ENCODE measurements at places on chromosomes 7 and 10.

DNA sequence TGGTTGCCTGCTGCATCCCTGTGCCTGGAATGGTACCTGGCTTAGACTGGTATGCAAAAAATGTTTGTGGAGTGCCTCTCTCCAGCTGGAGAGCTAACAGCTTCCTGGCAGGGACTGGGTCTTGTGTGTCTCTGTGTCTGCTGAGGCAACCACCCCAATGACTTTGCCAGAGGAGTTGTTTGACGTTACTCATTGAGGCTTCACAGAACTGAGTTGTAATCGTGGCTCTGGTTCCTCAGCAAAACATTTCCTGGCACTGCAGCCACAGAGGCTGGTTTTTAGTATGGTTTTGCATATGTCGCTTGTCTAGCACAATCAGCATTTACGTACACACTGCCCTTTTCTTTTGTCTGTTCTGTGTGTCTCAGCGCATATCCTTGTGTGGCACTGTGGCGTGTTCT lies 7.5 kb downstream of the ZNF282 start:
- no peak for DNase-seq

DNA sequence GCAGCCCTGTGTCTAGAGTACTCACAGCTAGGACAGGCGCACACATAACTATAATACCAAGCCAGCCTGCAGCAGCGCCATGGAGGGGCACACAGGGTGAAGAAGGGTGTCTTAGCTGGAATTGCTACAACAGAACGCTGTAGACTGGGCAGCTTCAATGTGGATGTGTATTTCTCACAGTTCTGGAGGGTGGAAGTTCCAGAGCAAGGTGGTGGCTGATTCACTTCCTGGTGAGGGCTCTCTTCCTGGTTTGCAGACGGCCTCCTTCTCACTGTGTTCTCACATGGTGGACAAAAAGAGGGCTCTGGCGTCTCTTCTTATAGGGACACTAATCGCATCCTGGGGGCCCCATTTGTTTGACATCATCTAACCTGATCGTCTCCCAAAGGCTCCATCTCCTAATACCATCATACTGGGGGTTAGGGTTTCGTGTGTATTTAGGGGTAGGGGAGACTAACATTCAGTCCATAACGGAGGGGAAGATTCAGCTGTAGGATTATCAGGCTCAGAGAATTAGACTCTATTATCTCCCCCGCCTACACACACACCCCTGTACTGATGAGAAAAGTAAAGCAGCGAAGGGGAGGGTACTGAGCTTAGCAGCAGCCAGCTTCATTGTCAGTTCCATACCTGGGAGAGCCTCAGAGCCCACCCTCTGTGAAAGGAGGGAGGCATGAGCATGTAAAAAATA lies 289.1 kb downstream of the CCDC3 start:
- no peak for DNase-seq

- no peak for DNase-seq
These were observed 38.5 kb upstream of the SPOCK2 start for GRCh38 chr10:72126872-72127232.

GRCh38 chr7:155918720-155919390 lies 106.6 kb upstream of the SHH start:
- no peak for DNase-seq

DNA sequence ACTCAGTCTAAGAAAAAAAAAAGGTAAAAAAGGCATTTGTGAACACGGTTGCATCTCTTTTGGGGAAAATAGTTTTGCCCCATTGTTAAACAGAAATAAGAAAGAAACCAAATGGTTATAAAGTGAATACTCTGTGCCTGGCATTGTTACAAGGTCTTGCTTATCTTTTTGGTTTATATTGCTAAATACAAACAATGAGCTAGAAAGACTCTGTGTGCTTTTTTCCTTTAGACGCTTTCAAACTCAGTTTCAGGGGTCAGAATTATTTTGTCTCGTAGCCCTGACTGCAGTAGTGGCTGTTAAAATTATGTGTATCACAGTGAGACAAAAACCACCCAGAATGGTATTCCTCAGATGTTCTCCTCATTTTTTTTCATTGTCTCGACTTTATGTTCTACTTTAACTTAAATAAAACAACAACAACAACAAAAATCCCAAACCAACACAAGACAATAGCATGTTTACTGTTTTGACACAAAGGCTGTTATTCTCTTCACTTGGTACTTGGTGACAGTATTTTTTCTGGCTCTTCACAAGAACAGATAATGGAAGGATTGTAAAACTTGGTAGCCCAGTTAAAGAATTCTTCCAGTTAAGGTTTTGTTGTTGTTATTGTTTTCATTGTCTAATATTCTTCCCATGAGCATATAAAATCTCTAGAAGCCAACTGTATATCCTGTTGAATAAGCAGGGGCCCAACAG lies 190.1 kb downstream of the PLXDC2 start:
- DNase-seq, result no peak

DNA sequence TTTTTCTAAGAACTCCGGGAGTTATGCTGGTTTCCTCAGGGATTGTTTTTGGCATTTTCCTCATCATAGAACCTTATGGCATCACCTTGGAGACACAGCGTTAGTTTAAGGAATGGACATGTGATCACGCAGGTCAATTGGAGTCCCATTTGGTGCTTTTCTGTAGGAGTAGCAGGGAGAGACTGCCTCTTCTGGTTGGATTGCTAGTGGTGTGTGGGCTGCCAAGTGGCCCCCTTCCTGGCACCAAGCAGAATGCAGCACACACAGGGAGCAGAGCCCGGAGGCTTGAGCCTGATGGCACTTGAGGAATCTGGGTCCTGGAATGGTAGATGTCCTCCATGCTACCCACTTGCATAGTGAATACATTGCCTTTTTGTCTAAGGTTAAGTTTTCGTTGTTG lies 57.9 kb downstream of the SDK1 start:
- DNase-seq, result no peak

DNA sequence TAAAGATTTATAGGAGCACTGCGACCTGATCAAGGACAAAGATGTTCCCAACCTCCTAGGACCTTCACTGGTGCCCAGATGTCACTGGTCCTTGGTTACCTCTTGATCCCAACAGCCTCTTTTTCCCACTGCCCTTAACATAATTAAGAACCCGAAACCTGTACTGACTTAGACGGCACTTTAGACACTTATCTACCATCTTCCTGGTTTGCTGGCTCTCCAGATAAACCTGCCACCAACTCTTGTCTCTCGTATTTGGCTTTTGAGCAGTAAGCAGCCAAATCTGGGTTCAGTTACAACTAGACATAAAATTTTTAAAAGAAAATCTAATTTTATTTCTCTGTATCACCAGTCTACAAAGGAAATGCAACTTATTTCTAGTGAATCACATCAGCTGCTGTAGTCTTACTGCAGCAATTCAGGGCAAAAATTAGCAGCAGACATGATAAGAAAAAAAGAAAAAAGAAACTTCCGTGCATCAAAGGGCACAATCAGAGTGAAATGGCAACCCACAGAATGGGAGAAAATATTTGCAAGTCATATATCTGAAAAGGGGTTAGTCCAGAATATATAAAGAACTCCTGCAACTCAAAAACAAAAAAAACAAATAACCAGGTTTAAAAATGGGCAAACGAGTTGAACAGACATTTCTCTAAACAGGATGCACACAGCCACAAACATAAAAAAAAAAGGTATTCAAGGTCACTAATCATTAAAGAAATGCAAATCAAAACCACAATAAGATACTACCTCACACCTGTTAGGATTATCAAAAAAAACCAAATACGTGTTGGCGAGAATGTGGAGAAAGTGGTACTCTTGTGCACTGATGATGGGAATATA lies 9.4 kb downstream of the ASB13 start:
- no peak for DNase-seq

GRCh38 chr10:11165591-11166543 lies 148.2 kb downstream of the CELF2 start:
- DNase-seq, result peak; percentile 43

GRCh38 chr10:5698062-5698461 lies 13.4 kb downstream of the TASOR2 start:
- DNase-seq, result no peak

- DNase-seq, result no peak
These were observed 55.2 kb upstream of the WNT16 start for GRCh38 chr7:121273467-121274167.

- no peak for DNase-seq
These were observed 38.0 kb upstream of the RTKN2 start for GRCh38 chr10:62306663-62307062.

- no peak for DNase-seq
These were observed 3.5 kb downstream of the HK1 start for GRCh38 chr10:69281507-69282413.

GRCh38 chr10:67851186-67851585 lies 13.2 kb upstream of the DNAJC12 start:
- no peak for DNase-seq
